ENCODE measurements at places on chromosomes 2 and 18.

GRCh38 chr2:176753752-176754474 is 458.7 kb upstream of the HNRNPA3 start:
- DNase-seq = no peak

DNA sequence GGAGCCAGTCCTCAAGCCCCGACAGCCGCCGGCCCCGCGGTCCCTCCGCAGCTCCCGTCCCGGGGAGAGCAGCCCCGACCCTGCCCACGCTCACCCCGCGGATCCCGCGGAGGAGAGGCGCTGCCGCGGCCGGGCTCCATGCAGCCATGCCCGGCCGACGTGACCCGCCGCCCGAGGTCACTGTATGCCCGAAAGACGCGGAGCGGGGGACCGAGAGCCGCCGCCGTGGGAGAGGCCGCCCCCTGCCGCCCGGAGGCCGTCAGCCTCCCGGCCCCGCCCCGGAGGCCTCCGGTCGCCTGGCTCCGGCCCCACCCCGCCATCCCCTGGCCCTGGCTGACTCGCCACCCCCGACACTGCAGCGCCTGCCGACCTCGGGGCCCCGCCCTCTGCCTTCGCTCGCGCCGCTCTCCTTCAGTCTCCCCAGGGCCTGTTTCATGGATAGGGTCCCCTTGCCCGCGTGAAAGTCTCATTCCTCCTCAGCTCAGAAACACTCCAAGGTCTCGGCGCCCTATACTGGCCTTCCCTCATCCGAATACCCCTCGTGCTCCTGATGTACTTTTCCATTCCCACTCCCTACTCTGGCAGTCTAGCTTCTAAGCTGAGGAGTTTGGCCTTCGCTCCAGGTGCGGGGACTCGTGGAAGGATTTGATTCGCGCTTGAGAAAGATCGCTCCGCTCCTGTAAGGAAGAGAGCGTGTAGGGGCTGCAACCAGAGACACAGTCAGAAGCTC is at the start of gene BOLA3:
Gene BOLA3 (minus strand): TSS at position 186 of the 730 bp plus-strand sequence. CDS start 38 bp downstream, at position 148.
- peak; percentile 91 for DNase-seq

DNA sequence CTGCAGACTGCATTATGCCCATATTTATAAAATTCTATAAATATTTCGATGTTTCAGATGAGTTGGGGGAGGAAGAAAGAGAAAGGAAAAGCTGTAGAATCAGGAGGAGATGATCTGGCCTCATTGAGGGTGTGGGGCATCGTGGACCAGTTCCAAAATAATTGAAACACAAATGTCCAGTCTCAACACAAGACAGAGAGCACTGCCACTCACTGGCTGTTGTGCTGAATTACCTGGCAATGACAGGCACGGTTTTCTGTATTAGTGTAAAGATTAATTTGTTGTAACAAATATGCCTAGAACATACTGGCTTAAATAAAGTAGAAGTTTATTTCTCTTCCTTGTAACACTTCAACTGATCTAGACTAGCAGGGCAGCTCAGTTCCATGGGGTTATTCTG is 24.1 kb downstream of the POLE4 start:
- no peak for DNase-seq

- no peak for DNase-seq
Observed at GRCh38 chr2:105854972-105855371, 110.3 kb downstream of the NCK2 start.

- DNase-seq = no peak
Observed at GRCh38 chr2:222862909-222863544, 2.2 kb downstream of the ACSL3 start.

GRCh38 chr18:64679121-64679520 is 530.2 kb upstream of the LINC00305 start:
- DNase-seq = no peak

- no peak for DNase-seq
Observed at GRCh38 chr2:220243571-220243970, 616.1 kb downstream of the SLC4A3 start.

GRCh38 chr2:201887773-201888425 is 81.6 kb downstream of the CDK15 start:
- DNase-seq = no peak

GRCh38 chr18:32750328-32750727 is 22.5 kb downstream of the KLHL14 start:
- DNase-seq = no peak

GRCh38 chr2:73103018-73103542 is 9.7 kb downstream of the RAB11FIP5 start:
- no peak for DNase-seq

GRCh38 chr2:31402388-31402787 is 12.2 kb downstream of the XDH start:
- no peak for DNase-seq

DNA sequence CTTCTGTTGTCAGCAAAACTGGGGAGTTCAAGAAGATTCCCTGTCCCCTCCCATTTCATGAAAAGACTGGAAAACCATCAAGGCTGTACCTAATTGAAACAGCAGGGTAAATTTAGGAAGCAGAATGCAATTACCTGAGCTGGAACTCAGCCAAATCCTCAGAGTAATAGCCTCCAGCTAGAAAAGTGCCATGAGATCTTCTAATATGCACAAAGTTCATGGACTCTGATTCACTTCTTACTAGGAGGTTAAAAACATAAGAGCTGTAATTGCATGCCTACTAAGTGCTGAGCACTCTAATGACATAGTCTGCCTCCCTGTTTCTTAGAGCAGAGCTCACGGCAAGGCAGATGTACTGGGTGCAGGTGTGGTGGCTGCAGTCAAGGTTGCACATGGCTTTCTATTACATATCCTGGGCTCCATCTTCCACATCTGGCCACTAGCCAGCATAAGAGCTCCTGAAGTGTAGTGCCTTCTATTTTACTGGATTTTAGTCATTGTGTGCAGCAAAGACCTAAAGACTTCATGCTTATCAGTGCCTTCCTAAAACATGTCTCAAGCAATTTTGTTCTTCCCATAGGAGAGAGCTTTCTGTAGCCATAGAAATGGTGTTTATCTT is 341.7 kb downstream of the PTPRM start:
- peak; percentile 92 for DNase-seq

DNA sequence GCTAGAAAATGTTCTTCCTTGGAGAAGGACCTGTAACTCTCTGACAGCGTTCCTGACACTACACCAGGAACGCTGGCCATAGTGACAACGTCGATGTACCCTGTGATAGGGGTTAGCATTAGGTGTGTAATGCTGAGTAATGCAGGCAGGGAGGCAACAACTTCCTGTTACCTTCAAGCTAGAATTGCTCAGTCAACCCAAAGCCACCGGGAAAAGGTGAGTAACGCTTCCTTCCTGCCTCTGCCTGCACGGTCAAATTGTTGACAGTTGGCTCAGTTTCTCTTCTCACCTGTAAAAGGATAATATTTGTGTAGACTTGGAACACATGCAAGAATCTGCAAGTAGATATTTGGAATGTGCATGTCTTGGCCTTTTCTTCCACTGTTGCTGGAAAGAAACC is 12.7 kb downstream of the FAM110C start:
- DNase-seq = no peak

DNA sequence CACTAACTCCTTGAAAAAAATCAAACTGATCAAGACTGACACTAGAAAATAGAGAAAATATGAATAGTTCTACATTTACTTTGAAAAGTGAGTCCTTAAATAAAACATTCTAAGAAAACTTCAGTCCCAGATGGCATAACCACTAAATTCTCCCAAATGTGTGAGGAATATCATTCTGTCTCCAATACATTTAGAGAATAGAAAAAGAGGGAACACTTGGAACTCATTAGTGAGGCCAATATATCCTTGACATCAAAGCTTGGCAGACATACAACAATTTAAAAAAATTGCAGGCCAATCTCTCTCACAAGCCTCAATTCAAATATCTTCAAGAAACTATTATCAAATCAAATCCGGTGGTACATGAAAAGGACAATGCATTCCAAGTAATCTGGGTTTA is 79.3 kb upstream of the TMEM247 start:
- DNase-seq = no peak

DNA sequence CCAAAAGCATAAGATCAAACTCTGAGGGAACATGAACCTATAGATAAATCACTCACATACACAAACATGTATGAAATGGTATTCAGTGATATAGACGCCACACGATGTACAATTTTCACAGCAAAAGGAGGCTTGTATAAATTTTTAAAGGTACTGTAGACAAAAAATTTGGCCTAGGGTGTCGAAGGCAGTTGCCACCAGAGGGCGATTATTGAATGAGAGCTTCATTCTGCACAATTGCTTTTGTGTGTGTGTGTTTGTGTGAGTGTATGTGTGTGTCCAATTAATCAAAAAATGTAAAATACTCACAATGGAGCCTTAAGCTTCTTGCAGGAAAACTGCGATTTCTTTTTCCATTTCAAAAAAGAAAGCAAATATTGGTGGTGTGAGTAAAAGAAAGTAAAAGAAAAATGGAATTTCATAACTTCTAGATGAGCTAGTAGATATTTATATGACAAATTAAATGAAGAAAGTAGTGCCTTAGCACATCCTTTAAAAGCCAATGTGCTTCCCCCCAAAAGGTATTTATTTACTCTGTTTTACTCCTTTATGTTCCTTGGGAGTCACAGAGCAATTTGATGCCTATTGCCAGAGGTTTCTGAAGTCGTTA is 800.1 kb downstream of the SATB2 start:
- DNase-seq = peak; percentile 38

GRCh38 chr2:215727507-215728503 is 285.5 kb downstream of the MREG start:
- no peak for DNase-seq
